ENCODE measurements at places on chromosomes 13 and 19. TPM values are rescaled to one million over a fixed set of nuclear protein-coding genes. Genes with fewer than 3 reads are reported as not detected.

GRCh38 chr19:5291588-5292193 is 48.9 kb downstream of the PTPRS start:
- no peak for DNase-seq

The GPR18 gene
- total RNA-seq: 0.04 TPM

The NPAS1 gene
- total RNA-seq: 0.31 TPM

DNA sequence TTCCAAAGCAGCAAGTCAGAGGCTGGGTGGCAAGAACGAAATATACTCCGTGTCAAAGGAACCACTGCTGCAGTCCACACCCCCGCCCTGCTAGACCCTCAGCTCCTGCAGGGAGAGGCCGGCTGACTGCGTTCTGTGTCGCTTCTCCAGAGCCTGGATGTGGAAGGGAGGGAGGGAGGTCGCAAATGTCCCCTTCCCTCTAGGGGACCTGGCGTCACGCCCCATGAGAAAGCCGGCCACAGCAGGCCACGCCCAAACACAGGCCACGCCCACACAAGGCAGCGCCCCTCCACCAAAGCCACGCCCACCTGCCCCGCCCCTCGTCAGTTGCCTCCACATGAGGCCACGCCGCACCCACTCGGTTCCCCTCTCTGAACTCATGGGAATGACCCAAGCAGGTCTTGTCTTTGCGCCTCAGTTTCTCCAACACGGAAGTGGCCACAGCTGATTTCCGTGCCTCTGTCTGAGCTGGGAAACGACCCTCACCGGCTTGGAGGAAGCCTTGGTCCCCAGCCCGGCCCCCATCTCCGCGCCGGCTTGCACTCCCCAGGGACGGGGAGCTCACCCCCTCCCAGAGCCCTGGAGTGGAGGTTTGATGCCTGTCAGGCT is 38.4 kb upstream of the TCF3 start:
- DNase-seq: no peak

The MBD3L1 gene
- not detected for total RNA-seq

GRCh38 chr13:29901710-29902631 is 51.6 kb upstream of the UBL3 start:
- DNase-seq: peak; percentile 89

- no peak for DNase-seq
Measured at GRCh38 chr13:99758460-99759162, 213.0 kb downstream of the ZIC5 start.
